ENCODE measurements at places on chromosomes 2 and 18.

GRCh38 chr2:128388499-128388941 lies 69.9 kb upstream of the HS6ST1 start:
- DNase-seq = no peak

DNA sequence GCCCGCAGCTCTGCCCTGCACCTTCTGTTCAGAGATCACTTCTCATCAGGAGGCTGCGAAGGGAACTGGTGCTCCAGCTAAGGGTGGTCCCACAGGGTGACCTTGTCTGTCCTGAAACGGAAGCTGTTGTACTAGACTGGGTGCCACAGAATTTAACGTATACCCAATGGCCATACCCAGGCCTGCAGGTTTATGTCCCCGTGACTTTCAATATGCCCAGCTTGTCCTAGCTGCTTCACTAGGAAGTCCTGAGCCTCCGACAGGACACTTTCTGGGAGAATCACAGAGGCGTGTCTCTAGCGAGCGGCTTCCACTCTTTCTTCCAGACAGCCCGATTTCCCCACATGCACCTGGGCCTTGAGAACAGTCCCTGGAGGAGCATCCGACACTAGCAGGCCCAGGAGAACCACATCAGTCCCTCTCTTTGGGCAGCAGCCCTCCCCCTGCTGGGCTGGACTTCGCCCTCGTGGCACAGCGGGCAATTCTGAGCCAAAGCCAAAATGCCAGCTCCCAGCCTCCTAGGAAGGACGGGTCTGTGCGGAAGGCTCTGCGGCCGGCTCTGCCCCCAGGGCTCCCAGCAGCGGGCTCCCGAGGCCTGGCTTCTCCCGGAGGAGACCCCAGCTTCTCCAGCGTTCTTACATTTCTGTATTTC lies 91.9 kb upstream of the OTOS start:
- no peak for DNase-seq

DNA sequence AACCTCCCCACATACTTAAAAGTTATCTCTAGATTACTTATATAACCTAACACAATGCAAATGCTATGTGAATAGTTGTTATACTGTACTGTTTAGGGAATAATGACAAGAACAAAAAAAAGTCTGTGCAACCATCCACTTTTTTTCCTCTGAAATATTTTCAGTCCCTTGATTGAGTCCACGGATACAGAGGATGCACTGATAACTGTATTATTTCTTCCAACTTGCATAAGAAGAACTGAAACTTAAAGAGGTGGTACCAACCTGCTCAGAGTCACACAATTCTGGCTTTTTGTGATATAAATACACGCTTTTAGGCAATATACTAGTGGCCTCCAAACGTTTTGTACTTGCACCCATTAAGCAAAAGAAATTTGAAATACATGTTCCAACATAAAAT lies 1.4 kb downstream of the SMC6 start:
- no peak for DNase-seq

GRCh38 chr2:80363330-80363729 lies 58.8 kb upstream of the LRRTM1 start:
- DNase-seq = no peak

DNA sequence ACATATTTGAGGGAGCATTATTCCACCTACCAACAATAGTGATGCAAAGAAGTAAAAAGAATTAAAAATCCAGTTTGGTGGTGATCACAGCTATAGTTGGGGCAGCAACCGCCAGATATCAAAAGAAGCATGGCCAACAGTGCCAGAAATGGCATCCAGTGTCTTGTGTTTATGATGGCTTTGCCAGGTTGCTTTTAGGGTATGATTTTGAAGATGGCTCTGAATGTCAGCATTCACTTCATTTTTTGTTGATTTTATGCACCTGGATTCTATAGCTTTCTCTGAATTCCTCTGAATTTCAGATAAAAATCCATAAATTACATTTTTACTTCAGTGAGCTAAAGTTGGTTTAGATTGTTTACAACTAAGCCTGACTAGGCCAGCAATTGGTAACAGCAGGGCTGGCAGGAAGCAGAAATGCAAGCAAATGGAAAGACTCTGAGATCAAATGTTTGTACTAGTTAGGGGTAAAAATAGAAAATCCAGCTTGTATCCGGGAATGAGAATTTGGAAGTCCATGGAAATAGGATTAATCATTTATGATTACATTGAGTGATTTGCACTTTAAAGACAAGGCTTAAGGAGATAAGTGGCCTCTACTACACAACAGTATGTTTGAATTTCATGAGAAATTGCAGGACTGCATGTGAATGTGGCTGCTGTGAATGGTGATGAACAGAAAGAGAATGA lies 40.4 kb downstream of the COL3A1 start:
- DNase-seq = no peak

- DNase-seq = no peak
These were observed 1070.3 kb upstream of the CELF4 start for GRCh38 chr18:38635709-38636430.

GRCh38 chr18:79410171-79410641 lies 14.5 kb downstream of the NFATC1 start:
- no peak for DNase-seq

DNA sequence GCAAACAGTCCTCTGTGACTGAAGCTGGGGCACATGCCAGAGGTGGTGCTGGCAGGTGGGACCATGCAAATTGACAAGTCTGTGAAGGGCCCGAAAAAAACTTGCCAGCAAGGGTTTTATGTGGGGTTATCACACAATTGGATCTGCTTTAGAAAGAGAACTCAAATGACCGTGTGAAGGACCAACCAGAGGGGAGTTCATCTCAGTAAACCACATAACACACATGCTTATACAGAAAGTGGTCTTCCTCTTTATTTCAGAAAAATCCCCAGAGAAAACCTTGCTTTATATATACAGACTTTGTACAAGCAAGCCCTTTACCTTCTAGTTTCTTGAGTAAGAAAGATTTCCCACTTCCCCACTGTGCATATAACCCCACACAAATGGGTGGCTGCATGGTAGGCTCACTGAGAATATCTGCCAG lies 46.7 kb downstream of the KIDINS220 start:
- DNase-seq = no peak

GRCh38 chr2:183093857-183094657 lies 15.5 kb downstream of the DUSP19 start:
- no peak for DNase-seq

- DNase-seq = no peak
These were observed 66.6 kb upstream of the PELI1 start for GRCh38 chr2:64210816-64211215.

DNA sequence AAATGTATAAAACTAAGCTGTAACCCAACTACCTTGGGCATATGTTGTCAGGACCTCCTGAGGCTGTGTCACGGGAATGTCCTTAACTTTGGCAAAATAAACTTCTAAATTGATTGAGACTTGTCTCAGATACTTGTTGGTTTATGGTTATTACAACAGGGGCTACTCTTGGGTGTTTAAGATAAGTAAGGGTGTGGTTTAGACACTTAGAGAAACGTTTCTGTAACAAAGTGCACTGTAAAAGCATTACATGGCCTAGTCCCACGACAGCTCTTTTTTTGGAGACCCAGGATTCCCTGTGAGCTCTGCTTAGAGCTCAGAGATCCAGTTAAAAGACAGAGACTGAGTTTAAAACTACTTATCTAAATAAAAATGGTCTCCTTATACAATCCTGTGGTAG lies 32.3 kb upstream of the LIPG start:
- no peak for DNase-seq

DNA sequence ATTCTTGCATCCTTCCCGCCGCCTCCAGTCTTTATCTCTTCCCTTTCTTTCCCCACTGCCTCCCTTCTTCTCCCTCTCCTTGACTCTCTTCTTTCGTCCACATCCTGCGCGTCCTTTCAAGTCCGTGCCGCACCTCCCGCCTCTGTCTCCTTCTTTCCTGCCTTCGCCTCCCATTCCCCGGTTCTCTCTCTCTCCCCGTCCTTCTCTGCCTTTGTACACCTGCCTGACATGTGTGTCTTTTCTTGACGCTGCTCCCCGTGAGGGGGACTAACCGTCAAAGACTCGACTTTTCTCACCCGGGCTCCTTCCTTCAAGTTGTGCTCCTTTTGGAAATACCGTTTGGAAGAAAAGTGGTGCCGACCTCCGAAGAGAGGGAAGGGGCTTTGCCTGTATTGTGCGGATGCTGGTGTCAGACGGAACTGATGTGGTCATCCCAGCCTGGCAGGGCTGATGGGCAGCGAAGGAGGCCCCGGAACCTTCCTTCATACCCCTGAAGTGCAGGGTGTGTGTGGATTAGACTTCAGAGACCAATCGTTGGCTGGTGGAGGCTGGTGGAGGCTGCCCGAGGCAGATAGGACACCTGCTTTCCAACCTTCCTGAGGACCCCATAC lies 879 bp downstream of the TMEM178A start:
- no peak for DNase-seq

DNA sequence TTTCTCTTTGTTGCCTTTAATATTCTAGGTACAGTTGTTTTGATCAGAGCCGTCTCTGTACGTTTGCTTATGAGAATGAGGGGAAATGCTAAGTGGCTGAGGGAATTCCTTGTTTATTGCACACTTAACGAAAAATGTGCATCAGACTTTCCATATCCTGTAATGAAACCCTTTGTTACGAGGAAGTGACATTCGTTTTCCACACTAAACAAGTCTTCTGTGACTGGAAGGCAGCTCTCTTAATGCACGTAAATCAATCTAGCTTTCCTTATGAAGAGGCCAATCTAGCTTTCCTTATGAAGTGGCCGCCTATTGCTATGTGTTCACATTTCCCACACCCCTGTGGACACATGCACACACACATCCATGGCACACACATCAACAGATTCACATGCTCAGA lies 186.2 kb downstream of the SNTG2 start:
- DNase-seq = no peak

GRCh38 chr2:206990360-206990759 lies 51.0 kb downstream of the CPO start:
- DNase-seq = no peak

DNA sequence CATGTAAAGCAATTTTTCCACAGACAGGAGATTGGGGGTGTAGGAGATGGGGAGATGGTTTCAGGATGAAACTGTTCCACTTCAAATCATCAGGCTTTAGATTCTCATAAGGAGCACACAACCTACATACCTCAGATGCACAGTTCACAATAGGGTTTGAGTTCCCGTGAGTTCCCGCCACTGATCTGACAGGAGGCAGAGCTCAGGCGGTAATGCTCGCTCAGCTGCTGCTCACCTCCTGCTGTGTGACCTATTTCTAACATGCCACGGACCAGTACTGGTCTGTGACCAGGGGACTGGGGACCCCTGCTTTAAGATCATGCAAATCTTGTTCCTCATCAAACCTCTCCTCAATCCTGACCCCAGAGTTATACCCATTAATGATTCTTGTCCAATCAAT lies 70.1 kb downstream of the RPE start:
- no peak for DNase-seq

DNA sequence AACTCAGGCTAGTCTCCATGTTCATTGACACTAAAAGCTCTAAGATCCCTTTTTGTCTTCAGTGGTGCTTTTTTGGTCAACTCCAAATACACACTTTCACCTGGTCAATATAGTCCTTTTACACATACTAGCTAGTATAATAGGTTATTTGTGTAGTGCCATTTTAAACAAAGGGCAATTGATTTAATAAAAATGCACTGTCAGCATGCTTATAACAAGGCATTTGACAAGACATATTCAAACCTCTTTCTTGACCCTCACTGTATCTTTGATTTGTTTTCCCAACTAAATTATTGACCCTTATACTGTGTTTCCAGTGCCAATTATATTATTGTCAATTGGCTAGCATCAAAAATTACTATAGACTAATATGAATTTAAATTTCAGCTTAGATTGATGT lies 1117.6 kb upstream of the DDX18 start:
- no peak for DNase-seq

Data from activated naive CD8-positive, alpha-beta T cell treated with anti-CD3 and anti-CD28 coated beads, Interleukin-2, amount 50 U/mL, for 16 hours (primary cell).